ENCODE measurements at places on chromosomes 13 and 19.

GRCh38 chr19:42276284-42276683 lies 7.2 kb downstream of the CIC start:
- no peak for DNase-seq

- no peak for DNase-seq
Measured at GRCh38 chr13:110509971-110510786, 51.3 kb downstream of the RAB20 start.

DNA sequence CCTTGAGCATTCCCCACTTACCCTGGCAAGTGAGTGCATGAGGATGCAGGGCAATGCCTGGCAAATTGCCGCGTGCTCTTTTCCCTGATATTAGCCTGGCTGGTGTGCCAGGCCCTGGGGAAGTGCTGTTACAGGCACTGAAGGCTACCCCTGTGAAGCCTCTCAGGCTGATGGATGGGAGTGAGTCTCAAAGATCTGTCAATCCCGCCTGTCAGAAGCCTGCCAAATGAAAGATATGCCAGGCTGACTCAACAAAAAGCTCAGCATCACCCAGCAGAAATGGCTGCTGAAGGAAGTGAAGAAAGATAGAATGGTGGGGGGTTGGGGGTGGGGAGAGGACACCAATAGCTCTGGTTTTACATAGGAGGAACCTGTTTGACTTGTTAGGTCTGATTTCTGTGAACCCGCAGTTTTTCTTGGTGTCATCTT lies 112.1 kb downstream of the LACC1 start:
- no peak for DNase-seq

- no peak for DNase-seq
Measured at GRCh38 chr19:43664018-43664417, 6.0 kb downstream of the PLAUR start.

- no peak for DNase-seq
Measured at GRCh38 chr13:34156841-34157365, 339.0 kb downstream of the RFC3 start.

GRCh38 chr19:30896554-30896953 lies 452.7 kb downstream of the TSHZ3 start:
- DNase-seq = no peak

DNA sequence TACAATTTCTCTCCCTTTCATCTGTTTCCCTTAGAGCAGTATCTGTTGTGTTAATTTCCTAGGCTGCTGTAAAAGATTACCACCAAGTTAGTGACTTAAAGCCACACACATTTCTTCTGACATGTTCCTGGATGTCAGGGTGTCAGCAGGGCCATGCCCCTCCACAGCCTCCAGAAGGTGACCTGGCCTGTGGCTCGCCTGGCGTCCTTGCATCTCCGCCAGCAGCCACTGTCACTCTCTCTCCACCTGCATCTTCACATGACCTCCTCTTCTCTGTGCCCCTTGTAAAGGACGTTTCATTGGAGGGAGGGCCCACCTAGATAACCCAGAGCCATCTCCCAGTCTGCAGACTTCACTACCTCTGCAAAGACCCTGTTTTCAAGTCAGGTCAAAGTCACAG lies 61.3 kb downstream of the SLC7A9 start:
- DNase-seq = no peak

DNA sequence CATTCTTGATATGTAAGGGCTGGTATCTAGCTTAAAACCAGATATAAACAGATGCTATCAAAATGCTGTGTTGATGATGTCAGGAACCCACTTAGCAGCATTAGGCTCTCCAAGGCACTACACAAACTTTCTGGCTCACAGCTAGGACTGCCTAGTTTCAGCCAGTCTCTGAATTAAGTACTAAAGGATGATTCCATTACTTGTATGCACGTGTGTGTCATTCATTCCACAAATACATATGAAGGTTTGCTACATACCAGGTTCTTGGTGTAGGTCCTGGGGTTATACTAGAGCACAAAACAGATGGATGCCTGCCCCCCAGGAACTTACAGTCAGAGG lies 151.5 kb downstream of the RGCC start:
- no peak for DNase-seq

GRCh38 chr19:35345671-35346111 lies 2.0 kb upstream of the FFAR1 start:
- peak; percentile 38 for DNase-seq

- no peak for DNase-seq
Measured at GRCh38 chr13:67259208-67259607, 29.1 kb upstream of the PCDH9 start.

DNA sequence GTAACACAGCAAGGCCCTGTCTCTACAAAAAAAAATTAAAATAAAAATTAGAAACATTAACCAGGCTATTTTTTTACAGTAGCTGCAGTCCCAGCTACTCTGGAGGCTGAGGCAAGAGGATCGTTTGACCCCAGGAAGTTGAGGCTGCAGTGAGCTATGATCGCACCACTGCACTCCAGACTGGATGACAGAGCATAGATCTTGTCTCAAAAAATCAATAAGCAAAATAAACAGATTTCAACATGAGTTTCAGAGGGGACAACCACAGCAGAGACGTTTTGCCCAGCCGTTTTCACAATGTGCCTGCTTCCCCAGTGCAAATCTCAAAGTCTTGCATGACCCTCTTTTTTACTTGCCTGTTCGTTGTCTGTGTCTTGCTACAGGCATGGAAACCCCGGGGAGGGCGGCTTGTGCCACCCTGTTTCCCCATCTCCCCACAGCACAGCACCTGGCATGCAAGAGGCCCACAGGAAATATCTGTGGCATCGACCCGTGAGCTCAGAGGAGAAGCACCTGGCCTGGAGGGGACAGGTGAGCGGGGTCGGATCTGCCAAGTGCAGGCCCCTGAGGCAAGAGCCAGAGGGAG lies 222.0 kb upstream of the ZNF507 start:
- DNase-seq = no peak

- DNase-seq = no peak
Measured at GRCh38 chr19:12866416-12867119, 14.7 kb downstream of the DNASE2 start.

DNA sequence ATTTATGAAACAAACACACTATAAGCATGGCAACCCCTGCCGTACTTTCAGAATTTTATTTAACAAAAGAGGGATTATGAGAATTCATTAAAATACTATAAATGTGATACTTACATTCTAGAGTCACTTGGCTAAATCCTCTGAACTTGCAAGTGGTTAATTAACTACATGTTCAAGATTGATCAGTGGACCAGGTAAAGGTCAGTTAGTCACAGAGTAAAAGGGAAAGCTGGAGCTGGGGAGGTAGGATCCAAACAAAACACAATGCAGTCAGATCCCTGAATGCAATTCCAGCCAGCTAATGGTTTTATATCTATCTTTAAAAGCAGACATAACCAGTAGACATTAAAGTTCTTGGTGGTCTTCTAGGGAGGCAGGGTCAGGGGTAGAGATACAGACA lies 270.5 kb downstream of the DIAPH3 start:
- DNase-seq = no peak

- DNase-seq = no peak
Measured at GRCh38 chr13:44853641-44854040, 135.6 kb downstream of the NUFIP1 start.

DNA sequence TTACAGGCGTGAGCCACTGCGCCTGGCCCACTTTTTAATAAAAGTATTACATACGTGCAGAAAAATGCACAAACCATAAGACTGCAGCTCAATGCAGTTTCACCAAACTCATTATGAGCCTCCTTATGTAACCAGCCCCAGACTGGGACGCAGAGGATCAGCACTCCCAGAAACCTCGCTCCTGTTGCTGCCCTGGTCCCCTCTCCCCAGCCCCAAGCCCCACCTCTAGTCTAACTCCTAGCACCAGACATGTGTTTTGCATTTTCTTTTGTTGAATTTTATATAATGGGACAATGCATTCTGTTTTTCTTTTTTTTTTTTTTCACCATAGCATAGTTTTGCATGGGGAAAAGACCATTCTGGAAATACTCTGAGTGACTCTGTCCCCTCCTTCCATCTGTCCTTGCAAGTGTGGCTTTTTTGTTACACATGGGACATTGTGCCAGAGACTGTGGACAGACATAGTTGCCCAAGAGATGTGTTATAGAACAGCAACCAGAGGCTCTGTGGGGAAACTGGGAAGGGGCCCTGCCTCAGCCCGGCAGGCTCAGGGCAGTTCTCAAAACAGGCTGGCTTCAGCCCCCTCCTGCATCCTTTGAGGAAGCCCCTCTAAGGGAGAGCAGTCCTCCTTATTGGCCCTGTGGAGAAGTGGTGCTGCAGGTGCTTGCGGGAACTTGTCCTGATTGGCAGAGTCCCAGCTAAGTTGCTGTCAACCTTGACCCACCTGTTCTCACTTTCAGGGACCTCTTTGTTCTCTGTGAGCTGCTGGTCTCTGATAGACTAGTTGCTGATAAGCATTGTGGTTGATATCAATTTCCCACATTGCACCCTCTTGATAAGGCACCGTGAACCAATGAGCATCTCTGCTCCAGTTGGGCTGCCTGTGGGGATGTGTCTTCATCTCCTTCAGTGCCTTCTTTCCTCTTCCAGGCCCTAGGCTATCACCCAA lies 13.8 kb upstream of the OLFM4 start:
- no peak for DNase-seq

DNA sequence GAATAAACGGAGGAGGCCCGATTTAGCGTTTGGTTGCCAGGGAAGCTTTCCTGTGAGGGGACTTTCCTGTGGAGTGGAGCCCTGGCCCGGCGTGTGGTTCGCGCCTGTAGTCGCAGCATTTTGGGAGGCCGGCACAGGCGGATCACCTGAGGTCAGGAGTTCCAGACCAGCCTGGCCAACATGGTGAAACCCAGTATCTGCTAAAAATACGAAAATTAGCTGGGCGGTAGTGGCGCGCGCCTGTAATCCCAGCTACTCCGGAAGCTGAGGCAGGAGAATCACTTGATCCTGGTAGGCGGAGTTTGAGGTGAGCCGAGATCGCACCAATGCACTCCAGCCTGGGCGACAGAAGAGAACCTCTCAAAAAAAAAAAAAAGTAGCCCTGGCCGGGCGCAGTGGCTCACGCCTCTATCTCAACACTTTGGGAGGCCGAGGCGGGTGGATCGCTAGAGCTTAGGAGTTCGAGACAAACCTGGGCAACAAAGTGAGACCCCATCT lies 6.9 kb downstream of the KANK3 start:
- DNase-seq = no peak

DNA sequence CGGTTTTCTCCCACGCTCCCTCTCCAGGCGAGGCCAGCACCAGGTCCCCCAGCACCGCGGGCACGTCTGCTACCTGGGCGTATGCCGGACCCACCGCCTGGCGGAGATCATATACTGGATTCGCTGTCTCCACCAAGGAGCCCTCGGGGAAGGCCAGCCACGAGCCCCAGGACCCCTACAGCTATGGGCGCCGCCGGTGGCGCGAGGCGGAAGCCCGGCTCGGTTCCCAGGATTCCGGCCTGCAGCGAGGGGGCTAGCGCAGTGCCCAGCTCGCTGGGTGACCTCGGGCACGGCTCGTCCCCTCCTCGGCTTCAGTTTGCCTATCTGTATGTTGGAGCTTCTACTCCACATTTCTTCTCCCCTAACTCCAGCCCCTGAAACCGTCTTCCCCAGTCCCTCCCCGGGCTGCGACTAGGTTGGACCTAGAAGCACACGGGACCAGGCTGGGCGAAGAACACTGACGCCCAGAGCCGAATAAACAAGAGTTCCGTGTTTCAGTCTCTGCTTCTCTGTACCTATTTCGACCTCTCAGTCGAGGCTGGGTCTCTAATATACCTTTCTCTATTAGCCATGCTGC lies 749 bp upstream of the CPT1C start:
- no peak for DNase-seq

DNA sequence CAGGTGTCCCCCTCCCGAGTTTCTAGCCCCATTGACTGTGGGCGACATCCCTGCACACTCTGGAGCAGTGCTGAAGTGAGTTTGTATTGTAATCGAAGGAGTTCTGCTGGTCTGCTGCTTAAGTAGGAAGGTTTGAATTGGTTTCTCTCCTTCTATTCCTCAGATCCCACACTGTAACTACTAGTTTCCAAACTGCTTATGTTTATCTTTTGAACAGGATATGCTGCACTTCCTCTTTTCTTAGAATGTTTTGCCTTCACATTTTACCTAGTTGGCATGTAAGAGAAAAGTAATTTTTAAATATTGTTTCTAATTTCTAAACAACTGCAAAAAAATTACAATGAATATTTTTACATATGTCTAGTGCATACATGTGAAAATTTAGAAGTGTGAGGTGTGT lies 511.8 kb downstream of the KLF12 start:
- no peak for DNase-seq

GRCh38 chr13:109761695-109762094 lies 24.7 kb downstream of the IRS2 start:
- no peak for DNase-seq

DNA sequence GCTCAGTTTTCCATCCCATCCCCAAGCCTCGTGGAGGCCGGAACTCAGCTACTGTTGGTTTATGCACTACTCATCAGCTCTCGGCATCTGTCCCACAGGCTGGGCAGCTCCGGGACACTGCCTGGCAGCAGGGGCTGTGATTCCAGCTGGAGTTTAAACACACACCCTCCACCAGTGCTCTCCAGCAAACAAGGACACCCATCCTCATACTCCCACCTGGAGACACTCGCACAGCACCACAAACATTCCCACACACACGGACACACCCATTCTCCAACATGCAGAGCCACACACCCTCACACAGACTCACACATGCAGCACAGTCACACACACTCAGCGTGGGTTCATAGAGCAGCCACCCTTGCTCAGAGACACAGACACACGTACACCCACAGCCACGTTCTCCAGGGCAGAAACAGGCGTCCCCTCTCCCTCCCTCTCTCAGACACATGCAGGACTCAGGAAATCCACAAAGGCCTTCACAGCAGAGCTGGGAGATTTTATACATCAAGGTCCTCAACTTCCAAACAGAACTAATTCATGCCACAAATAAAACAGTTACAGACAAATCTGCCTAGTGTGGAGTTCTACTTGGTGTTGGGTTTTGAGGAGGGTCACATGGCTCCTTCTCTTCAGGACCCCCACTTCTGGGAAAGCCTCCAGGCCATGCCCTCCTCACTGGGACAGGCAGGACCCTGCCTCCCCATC lies 785.4 kb downstream of the UQCRFS1 start:
- DNase-seq = peak; percentile 40

DNA sequence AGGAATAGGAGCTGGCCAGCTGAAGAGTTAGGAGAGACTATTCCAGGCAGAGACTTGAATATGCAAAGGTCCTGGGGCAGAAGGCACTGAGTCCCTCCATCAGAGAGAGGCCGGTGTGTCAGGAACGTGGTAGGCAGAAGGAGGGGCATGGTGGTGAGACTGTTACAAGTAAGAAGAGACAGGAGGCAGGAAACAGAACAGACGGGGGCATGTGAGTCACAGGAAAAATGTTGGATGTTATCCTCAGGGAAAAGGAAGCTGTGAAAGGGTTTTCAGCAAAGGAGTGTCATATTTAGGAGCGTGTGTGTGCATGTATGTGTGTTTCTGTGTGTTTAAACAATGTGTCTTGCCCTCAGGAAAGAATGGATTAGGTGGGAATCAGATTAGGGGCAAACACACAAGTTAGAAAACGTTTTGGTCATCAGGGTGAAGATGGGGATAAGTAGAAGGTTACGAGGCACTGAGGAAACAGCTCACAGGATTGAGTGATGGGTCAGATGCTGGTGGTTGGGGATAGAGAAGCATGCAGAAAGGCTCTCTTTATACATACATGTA lies 1.1 kb downstream of the EDDM13 start:
- DNase-seq = no peak

All from left forelimb (tissue), 1 donor.